ENCODE measurements at places on chromosomes 13 and 19. TPM values are rescaled to one million over a fixed set of nuclear protein-coding genes. Genes with fewer than 3 reads are reported as not detected.

LAIR2 gene
- total RNA-seq, result not detected

CYP2F1 gene
- not detected for total RNA-seq

DNA sequence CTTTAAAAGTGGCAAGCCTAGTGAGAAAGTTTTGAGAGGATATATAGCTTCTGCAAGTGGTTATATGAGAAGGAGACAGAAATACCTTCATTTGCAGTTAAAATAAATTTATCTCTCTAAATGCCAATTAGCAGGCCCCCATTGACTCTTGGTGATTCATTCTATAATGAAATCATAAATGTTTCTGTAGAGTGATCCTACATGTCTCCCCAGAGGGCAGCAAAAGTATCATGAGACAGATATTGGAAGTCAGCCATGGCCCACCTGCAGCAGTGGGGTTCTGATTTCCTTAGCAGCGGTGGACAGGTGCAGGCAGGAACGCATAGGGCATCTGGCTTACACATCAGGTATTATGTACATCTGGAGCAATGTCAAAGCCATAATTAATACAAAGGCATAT lies 385.4 kb upstream of the SLC10A2 start:
- DNase-seq, result no peak

CCNA1 gene
- not detected for total RNA-seq

DNA sequence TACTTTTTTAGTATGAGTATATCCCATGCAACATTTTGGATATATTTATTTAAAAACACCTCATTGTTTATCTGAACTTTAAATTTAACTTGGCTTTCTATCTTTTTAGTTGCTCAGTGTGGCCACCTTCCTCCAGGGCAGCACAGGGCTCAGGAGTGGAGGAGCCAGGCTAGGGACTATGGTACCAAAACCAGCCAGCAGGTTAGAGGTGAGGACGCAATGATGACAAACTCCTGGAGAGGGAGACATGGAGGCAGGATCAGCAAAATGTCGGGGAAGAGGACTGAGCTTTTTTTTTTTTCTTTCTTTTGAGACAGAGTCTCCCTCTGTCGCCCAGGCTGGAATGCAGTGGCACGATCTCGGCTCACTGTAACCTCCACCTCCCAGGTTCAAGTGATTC lies 29.6 kb upstream of the CALM3 start:
- DNase-seq, result no peak

GRCh38 chr13:112699322-112699918 lies 9.6 kb downstream of the ATP11A start:
- DNase-seq, result no peak

- DNase-seq, result no peak
Measured at GRCh38 chr13:27782151-27782550, 10.1 kb upstream of the GSX1 start.
